CD8-positive, alpha-beta memory T cell (primary cell): ENCODE measurements at places on chromosomes 6 and 20. TPM values are rescaled to one million over a fixed set of nuclear protein-coding genes. Genes with fewer than 3 reads are reported as not detected.

The EPPIN gene
- total RNA-seq = not detected

- no peak for DNase-seq
These were observed 7.1 kb upstream of the SMOC2 start for GRCh38 chr6:168433898-168434297.

GRCh38 chr6:156916130-156916801, 139.1 kb downstream of the ARID1B start:
- no peak for DNase-seq

The UNC5CL gene
- total RNA-seq = 1.1 TPM

The ULBP3 gene
- total RNA-seq = 1.6 TPM

The RIN2 gene
- total RNA-seq = 0.37 TPM

DNA sequence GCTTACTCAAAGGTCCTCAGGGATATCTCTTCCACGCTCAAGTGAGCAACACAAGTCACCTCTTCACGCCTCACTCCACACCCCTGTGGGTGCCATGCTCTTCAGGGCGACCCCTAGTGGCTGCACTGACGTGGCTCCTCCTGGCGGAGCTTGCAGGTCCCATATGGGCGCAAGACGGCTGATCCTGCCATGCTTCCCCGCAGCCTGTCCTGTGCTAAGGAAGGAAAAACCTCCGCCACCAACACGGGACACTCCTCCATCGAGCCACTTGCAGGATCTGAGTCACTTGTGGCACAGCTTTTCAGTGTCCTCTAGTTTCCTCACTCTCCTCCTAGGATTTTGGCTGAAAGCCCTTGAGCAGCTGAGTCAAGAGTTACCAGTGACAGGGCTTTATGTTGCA, 90.7 kb downstream of the KHDC1L start:
- DNase-seq = no peak

DNA sequence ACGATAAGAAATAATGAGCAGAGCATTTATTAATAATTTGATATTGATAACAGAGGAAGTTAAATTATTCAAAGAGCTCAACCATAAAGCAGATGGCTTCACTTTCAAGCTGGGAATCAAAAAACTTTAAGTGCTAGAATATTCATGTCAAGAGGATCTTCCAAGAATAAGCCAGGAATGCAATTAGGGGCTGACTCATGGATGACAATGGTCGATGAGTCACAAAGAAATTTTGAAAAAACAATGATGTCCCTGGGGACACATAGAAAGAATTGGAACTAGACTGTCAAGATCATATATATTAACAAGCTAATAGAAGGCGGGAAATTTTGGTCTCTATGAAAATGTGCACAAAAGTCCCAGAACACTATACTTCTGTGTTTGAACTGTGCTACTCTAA, 304.1 kb downstream of the LAMA2 start:
- no peak for DNase-seq

DNA sequence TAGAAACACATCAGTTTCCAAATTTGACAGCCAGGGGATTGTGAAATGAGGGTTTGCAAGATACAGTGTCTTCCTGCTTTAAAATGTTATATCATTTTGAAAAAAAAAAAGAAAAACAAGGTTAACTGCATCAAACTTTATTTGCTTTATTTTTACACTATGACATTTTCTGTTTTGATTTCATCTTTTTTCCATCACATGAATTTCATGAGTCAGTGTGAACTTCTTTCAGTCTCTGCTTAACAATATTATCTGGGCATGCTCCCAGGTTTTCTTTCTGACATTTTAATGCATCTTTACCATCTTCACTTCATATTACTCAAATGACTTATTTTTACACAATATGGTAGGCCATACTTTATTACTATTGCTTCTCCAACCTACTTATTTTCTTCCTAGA, 1.9 kb downstream of the NCOA7 start:
- DNase-seq = no peak

GRCh38 chr20:37345339-37346235, at the start of gene SRC:
TSS of gene SRC (plus strand) at chr20:37346140. CDS start at chr20:37384154, 38,014 bp downstream.
- DNase-seq = peak; percentile 36

DNA sequence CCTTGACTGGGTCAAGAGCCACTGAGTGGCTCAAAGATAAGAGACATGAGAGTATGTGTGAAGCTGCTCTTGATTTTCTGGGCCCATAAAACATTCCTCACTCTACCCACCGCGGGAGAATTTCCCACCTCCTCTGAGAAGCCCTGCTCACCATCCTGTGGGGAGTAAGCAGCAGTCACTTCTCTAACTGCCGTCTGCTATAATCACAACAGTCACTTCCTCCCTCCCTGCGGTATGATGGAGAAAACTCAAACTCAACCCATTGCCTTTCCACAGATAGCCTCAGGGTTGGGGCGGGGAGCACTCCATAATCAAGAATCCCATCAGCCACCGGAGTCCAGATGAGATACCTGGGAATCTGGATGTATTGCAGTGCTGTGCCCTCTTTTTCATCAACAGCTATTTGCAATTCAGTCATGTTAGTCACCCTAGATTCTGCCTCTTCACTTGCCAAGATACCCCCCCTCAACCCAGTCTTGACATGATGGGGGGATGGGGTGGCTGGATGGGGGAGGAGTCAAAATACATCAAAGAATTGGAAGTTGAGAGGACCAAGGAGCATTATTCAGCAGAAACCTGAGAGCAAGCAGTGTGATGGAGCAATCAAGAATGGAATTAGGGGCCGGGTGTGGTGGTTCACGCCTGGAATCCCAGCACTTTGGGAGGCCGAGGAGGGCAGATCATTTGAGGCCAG, 5.1 kb downstream of the MOCS1 start:
- no peak for DNase-seq

The KCNQ5 gene
- total RNA-seq = 8.5 TPM

GRCh38 chr6:127030836-127031235, 87.6 kb upstream of the RSPO3 start:
- no peak for DNase-seq

The CST7 gene
- 131 TPM for total RNA-seq

DNA sequence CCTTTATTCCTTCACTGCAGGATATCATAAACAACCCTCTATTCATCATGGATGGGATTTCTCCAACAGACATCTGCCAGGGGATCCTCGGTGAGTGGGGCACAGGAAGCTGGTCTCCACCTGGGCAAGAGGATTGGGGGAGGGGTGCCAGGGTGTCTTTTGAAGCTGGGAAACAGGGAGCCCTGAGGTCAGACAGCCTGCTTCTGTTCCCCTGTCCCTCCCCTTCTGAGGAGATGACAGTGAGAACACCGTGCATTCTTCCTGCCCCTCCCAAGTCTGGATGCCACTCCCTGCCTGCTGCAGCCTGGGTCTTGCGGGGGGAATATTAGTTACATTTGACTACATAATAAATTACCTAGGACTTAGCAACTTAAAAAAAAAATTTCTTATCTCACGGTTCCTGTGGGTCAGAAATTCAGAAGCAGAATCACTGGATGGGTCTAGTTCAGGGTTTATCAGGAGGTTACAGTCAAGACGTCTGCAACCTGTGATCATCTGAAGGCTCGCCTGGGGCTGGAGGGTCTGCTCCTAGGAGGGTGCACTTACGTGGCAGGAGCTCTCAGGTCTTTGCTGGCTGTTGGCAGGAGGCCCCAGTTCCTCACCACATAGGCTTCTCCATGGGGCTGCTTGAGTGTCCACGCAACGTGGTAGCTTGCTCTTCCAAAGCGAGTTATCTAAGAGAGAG, 11.4 kb downstream of the CAPN11 start:
- DNase-seq = no peak

- no peak for DNase-seq
These were observed 725.5 kb downstream of the TBC1D32 start for GRCh38 chr6:120608826-120609225.

The NKX2-4 gene
- total RNA-seq = not detected

The CLIC5 gene
- total RNA-seq = 7.2 TPM

The MLIP gene
- not detected for total RNA-seq

- DNase-seq = no peak
These were observed 53.6 kb downstream of the DEK start for GRCh38 chr6:18210707-18211106.

- no peak for DNase-seq
These were observed 6.8 kb upstream of the KIAA1755 start for GRCh38 chr20:38267296-38267695.

DNA sequence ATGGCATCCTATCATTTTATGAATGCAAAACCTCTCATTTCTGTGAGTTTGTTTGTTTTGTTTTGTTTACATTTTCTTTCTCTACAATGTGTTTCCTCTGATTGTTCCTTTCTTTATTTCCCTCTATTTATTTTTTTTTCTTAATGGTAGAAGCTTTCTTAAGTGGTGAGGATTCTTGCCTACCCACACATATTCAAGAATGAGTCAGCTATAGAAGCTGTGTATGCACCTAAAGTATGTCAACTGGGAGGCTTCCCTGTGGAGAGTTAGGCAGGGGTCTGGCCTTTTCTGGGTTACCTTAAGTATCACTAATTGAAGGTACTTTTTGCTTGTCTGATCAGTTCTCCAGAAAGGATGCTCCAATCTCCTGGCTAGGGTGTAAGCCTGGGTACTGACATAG, 354.0 kb downstream of the ESR1 start:
- no peak for DNase-seq

The MLN gene
- total RNA-seq = not detected

The SLC17A3 gene
- not detected for total RNA-seq

DNA sequence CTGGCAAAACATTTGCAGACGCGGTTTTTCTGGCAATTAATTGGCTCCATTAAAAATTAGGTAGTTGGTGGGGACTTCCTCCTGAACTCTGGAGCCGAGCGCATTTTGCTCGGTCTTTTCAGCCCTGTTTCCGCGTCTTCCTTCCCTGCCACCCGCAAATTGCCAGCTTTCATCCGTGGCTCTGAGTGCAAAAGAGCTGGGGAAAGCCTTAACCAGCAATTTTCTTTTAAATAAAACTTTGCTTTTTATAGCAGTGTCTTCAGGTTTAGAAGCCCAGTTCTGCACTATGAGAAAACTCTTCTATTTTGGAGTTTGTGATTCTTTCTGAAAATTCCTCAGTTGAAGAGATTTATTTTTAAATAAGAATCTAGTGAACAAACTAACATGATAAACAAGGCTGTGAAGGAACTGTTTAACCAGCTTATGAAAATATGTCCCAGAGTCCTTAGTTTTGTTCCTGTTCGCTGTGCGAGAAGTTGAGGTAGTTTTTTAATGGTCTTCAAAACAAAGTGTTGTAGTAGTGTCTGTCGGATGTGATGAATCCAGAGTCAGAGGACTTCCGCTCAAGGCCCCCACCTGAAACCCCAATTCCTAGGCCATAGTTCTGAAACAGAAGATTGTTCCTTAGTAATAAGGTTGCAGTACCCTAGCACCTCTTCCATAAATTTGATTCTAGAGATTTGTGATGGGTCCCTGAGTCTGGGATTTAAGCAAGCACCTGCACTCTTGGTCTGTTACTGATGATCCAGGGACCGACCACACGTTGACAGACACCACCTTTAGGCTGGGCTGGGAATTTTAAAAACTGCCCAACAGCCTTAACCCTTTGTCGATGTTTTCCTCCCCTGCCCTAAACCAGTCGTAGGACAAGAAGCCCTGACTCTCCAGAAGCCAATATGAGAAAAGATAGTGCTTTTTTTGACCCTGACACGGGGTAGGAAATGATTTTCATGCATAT, 950 bp downstream of the KCTD20 start:
- no peak for DNase-seq
